ENCODE measurements at places on chromosomes 2 and 18. TPM values are rescaled to one million over a fixed set of nuclear protein-coding genes. Genes with fewer than 3 reads are reported as not detected.

TBR1 gene
- total RNA-seq: 0.10 TPM

SPDYA gene
- 0.33 TPM for total RNA-seq

CD226 gene
- total RNA-seq: under 0.01 TPM

STAT1 gene
- total RNA-seq: 188 TPM

NAT8 gene
- not detected for total RNA-seq

PHLPP1 gene
- total RNA-seq: 10.7 TPM

LYPD1 gene
- total RNA-seq: 1.9 TPM

EVA1A gene
- 41.2 TPM for total RNA-seq

C2orf78 gene
- not detected for total RNA-seq

SULT1C4 gene
- total RNA-seq: 20.1 TPM

PROKR1 gene
- total RNA-seq: not detected

ARHGEF33 gene
- 0.19 TPM for total RNA-seq

GAD1 gene
- total RNA-seq: not detected

SPP2 gene
- total RNA-seq: not detected

FLACC1 gene
- total RNA-seq: 0.65 TPM

IL1R2 gene
- total RNA-seq: not detected

CLEC4F gene
- total RNA-seq: not detected

RNU2-63P gene
- not detected for total RNA-seq

TSPYL6 gene
- total RNA-seq: 0.10 TPM

NETO1 gene
- total RNA-seq: not detected

MOCOS gene
- 0.48 TPM for total RNA-seq

UGT1A10 gene
- total RNA-seq: not detected

SDC1 gene
- total RNA-seq: 5.9 TPM

BOLL gene
- total RNA-seq: not detected

TGOLN2 gene
- 149 TPM for total RNA-seq

AGXT gene
- total RNA-seq: not detected

GAREM1 gene
- total RNA-seq: 0.65 TPM

SFXN5 gene
- total RNA-seq: 20.6 TPM

FOXD4L1 gene
- total RNA-seq: not detected

NR4A2 gene
- total RNA-seq: under 0.01 TPM

SKA1 gene
- 6.9 TPM for total RNA-seq

CFC1 gene
- total RNA-seq: not detected

SLC30A3 gene
- 11.8 TPM for total RNA-seq

KCNG3 gene
- under 0.01 TPM for total RNA-seq

MBD2 gene
- total RNA-seq: 36.1 TPM

WNT6 gene
- not detected for total RNA-seq

CMPK2 gene
- total RNA-seq: 2.6 TPM

SERPINB11 gene
- total RNA-seq: not detected

SH2D6 gene
- total RNA-seq: not detected

MGAT4A gene
- 100 TPM for total RNA-seq

SNED1 gene
- total RNA-seq: 59.8 TPM

TUBA3E gene
- total RNA-seq: not detected

Measured in vein endothelial cell (primary cell).